ENCODE measurements at places on chromosomes 16 and 17.

- no peak for DNase-seq
Measured at GRCh38 chr17:56111706-56112485, 41.4 kb upstream of the ANKFN1 start.

DNA sequence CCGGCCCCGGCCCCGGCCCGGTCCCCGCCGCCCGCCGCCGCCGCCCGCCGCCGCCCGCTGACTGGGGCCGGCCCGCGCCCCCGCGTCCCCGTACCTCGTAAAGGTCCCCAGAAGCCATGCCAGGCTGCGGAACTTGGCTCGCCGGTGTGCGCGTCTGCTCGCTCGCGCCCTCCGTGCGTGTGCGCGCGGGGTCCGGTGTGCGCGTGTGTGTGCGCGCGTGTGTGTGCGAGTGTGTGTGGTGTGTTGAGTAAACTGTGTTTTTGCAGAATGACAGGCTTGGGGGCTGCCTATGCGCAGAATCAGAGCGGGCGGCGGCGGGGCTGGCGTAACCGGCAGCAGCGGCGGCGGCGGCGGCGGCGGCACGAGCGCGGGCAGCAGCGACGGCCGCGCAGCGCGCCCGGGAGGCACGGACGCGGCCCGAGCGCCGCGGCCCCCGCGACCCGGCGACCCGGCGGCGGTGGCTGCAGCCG lies 307 bp downstream of the CDYL2 start:
- DNase-seq: no peak

- no peak for DNase-seq
Measured at GRCh38 chr16:10608687-10609401, 28.4 kb upstream of the EMP2 start.

DNA sequence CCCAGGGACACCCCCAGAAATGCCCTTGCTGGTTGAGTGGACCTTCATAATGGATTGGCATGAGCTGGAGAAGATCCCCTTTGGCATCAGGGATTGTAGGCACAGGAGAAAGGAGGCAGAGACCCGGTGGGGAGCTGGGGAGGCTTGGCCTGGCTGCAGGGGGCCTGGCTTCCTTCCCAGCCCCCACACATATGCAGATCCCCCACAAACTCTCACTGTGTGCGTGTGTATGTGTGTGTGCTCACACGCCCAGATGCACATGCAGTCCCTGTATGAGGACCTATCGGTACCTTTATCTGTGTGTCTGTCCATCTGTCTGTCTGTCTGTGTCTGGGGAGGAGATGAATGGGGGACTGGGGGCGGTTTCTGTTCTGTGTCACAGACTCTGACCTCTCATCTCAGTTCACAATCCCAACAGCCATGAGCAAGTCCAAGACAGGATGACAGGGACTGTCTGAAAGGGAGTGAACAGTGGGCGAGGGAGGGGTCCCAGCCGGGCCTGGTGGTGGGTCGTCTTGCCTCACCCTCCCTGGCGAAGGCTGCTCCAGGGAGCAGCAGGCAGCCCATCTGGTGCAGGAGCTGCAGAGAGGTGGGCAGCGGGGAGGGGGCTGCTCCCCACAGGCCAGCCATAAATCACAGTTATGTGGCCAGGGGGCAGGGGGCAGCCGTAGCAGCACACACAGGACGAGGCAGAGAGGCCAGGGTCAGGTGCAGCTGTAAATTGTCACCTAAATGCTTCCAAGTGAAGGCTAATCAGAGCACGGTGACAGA lies 46.7 kb upstream of the LHX1 start:
- no peak for DNase-seq

GRCh38 chr17:71975331-71975801 lies 145.5 kb upstream of the SOX9 start:
- DNase-seq: no peak

DNA sequence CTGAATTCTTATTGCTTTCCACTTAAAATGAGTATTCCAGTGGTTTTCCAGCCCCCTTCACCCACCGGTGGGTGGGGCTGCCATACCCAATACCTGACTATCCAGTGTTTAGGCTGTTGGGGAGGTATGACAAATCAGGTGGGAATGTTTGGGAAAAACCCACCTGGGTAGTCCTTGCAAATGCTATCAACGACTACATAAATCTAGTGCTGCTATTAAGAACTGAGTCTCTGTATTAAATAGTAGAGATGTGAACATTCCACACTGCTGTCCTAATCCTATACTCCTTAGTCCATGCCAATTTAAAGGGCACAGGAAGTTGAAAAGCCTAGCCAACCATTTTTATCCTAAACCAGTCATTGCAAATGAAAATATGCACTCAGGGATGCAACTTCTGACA lies 126.6 kb downstream of the AXIN2 start:
- no peak for DNase-seq

DNA sequence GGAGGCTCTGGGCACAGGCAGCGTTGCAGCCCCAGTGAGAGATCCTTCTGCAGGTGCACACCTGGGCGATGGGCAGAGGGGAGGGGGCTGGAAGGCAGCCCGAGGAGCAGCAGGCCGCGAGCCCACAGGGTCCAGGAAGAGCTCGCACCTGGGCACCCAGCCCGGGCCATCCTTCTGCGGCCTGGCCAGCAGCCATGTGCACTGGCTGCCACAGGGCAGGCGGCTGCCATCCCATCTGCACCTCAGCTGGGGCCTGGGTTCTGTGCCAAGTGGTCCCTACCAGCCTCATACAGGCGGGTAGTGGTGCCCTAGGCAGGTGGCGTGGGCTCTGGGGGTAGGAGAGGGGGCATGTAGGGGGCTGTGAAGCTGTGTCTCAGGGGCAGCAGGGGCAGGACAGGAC lies 197.2 kb downstream of the RBFOX3 start:
- no peak for DNase-seq

GRCh38 chr16:86277221-86277620 lies 233.1 kb upstream of the FOXF1 start:
- DNase-seq: no peak

GRCh38 chr16:84313921-84314320 lies 19.2 kb downstream of the WFDC1 start:
- DNase-seq: no peak

- no peak for DNase-seq
Measured at GRCh38 chr16:55542459-55543082, 23.9 kb upstream of the CAPNS2 start.

DNA sequence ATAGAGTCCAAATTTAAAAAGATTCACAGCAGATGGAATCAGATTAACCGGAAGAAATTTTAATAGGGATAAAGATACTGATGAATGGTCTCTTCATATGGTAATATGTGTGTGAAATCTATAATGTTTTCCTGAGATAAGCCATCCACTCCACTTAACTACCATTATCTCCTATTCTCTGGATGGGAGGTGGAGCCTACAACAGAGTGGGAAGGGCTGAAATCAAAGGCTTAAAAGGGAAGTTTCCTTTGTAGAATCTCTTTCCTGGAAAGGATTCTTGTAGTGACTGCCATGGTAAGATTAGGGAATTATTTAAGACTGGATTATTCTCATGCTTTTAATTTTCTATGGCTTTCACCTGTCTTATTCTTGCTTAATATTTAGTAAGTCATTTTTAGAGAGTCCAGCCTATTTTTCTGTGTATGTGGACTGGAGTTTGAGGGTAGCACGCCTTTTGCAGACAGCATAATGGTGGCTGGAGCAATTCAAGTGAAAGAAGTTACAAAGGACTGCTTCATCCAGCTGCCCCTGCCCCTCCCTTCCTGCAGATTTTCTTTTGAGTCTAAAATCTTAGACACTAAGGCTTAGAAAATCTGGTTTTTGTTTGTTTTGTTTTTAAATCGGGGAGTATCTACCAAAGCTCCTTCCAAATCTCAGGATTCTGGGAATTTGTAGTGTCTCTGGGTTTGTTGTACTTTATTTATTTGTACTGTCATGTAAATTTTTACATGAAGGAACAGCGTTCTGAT lies 26.5 kb downstream of the KAT7 start:
- DNase-seq: no peak

GRCh38 chr16:14164916-14165662 lies 94.0 kb downstream of the MRTFB start:
- DNase-seq: no peak

DNA sequence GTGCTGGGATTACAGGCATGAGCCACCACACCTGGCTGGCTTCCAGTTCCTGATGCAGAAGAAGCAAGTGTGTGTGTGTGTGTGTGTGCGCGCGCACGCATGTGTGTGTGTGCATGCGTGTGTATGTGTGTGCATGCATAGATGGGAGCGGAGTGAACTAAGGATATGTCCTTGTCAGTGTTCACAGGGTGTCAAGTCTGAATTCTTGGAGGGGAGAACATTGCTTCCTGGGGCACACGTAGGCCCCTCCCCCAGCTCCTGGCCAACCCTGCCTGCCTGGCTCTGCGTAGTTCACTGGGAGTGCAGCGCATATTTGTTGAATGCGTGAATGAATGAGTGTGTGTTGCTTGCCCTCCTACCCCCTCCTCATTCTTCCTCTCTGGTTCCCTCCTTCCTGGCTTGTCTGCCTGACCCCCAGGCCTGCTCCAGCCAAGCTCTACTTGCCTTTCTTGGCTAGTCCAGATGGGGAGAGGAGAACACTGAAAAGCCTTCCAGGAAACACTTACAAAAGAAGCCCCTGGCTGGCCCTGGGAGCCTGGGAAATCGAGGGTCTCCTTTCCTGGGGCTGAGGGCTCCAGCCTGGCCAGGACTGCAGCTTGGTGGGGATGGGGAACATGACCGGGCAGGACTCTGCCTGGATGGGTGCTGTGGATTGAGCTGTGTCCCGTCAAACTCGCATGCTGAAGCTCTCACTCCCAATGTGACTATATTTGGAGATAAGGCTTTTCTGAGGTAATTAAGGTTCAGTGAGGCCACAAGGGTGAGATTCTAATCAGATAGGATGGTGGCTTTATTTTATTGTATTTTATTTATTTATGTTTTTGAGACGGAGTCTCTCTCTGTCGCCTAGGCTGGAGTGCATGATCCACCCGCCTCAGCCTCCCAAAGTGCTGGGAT lies 27.9 kb downstream of the IGFBP4 start:
- no peak for DNase-seq

DNA sequence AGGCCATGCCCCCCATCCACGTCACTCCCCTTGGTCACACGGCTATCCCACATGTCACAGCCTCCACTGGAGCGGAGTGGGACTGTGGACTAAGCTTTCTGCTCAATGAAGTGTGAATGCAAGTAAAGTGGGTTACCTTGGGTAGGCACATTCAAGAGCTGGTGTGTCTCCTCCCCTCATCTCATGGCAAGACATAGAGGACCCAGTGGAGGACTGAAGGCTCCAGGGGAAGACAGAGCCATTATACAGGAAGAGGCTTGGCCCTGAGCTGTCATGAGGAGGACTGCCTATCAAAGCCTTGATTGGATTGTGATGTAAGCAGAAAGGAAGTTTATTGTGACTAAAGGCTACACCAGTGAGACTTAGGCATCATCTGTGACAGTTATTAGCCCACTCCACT lies 129.2 kb upstream of the CCL2 start:
- DNase-seq: no peak

DNA sequence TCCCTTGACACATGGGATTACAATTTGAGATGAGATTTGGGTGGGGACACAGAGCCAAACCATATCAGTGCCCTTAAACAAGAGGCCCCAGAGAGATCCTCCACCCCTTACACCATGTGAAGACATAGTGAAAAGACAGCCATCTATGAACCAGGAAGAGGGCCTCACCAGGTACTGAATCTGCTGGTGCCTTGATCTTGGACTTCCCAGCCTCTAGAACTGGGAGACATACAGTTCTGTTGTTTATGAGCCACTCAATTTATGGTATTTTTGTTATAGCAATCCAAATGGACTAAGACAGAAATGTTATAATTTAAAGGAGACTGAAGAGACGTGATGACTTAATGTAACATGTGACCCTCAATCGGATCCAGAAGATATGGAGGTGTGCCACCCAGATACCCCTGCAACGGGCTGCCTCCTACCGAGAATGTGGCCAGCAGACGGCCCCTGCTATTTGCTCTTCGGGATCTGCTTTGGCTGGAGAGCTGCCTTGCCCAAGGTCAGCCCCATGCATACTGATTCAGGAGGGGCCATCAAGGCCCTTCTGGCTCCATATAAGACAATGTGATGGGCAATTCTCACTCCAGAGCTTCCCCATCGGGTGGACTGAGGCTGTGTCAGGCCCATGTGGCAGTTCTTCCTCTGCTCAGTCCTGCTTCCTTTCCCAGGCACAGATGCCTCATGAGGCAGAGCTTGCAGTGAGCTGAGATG lies 80.6 kb downstream of the NETO2 start:
- no peak for DNase-seq

DNA sequence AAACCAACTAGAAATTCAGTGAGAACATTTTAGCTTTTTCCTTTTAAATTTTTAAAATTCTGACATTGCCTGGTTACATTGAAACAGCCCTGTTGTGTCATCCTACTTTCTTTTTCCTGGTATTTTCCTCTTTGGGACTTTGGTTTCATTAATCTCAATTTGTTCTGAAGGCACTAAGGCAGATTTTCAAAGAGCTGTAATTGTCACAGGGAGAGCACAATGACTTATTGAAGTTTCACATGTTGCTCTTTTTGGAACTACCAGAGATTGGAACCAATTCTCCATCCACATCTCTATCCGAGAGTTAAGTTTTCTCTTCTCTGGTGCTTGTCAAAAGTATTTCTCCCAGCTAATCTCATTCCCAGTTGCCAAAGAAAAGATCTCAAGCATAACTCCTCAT lies 144.7 kb upstream of the TBX2 start:
- no peak for DNase-seq

All from stimulated activated CD8-positive, alpha-beta memory T cell treated with anti-CD3 and anti-CD28 coated beads, Interleukin-4, amount 100 ng/mL, for 1 hour (primary cell).